Gastrocnemius medialis (tissue), 4 donors: ENCODE measurements at places on chromosomes 5 and 9. TPM values are rescaled to one million over a fixed set of nuclear protein-coding genes. Genes with fewer than 3 reads are reported as not detected.

- no peak for DNase-seq
Measured at GRCh38 chr9:93827545-93828330, 127.4 kb downstream of the BARX1 start.

GRCh38 chr5:13524936-13525335, 419.6 kb downstream of the DNAH5 start:
- no peak for DNase-seq

DNA sequence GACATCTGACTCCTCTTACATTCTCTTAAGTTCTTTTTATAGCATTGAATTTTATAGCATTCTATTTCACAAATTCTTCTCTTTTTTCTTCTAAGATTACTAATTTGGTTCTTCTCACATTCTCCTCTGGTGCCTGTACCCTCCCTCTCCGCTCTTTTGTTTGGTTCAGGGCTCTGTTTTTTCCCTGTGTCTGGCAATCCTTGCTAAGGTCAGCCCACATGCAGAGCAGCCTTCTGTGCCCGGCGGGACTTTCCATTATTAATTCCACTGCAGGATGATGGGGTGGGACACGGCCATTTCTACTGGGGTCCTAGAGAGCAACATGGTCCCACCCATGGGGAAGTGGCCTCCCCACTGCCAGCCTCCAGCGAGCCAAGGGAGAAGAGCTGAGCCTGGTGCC, 9.8 kb upstream of the TRAF2 start:
- no peak for DNase-seq

- peak; percentile 44 for DNase-seq
Measured at GRCh38 chr9:91421971-91422757, 1.5 kb downstream of the NFIL3 start.

DNA sequence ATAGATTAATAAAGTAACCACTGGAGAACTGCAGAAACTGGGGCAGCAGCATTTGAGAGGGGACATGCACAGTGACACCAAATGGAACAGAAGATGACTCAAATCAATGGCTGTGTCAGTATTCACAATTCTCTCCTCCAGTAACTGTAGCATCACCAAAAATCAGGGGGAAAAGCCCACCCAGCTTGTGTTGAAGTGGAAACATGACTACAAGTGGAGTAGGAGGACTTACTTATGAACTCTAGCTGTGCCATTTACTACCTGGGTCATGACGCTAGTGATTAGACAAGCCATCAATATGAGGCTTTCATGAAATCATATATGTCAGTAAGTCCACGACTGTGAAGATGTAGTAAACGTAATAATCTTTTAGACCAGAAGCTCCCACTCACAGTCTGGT, 199.8 kb upstream of the PTGER4 start:
- no peak for DNase-seq

GRCh38 chr5:64566310-64566916, 60.6 kb downstream of the RGS7BP start:
- no peak for DNase-seq

The IL31RA gene
- not detected for total RNA-seq

DNA sequence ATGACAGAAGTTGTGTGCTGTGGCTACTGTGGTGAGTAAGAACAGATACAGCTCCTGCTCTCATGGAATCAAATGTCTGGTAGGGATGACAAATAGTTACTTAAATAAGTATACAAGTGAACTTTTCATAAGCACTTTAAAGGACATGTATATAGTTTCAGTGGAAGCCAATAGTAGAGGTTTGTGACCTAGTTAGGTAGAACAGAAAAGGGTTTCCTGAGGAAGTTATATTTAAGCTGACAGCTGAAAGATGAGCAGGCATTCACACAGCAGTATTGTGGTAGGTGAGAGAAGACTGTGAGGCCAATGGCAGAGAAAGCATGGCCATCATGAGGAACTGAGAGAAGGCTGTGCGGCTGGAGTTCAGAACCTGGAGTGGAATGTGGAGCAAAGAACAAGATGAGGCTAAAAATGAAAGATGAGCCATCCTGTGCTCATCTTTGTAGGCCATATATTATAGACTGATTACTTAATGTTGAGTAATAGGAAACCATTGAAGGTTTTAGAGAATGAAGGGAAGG, 15.4 kb downstream of the FAM174A start:
- peak; percentile 56 for DNase-seq
